ENCODE measurements at places on chromosomes 7 and 10. TPM values are rescaled to one million over a fixed set of nuclear protein-coding genes. Genes with fewer than 3 reads are reported as not detected.

Gene WNT2
- total RNA-seq, result not detected

Gene CCDC136
- total RNA-seq, result 43.7 TPM

Gene MMP21
- not detected for total RNA-seq

Gene FFAR4
- total RNA-seq, result not detected

Gene C10orf62
- total RNA-seq, result not detected

- H3K4me1 ChIP-seq, result no peaks in the 10 kb centered on the region
- H3K27me3 ChIP-seq, result no peaks in the 10 kb centered on the region
- no peak overlapping the region for H3K4me3 ChIP-seq
- no peaks in the 10 kb centered on the region for H3K36me3 ChIP-seq
- DNase-seq, result no peak
These were observed 332.1 kb upstream of the SORCS1 start for GRCh38 chr10:107496594-107496993.

GRCh38 chr10:95035332-95036295, 33.7 kb downstream of the CYP2C8 start:
- H3K27me3 ChIP-seq, result no peaks in the 10 kb centered on the region
- no peaks in the 10 kb centered on the region for H3K36me3 ChIP-seq
- H3K4me1 ChIP-seq, result no peaks in the 10 kb centered on the region
- H3K27ac ChIP-seq, result no peak overlapping the region

GRCh38 chr10:17073725-17074540, 55.7 kb downstream of the CUBN start:
- no peaks in the 10 kb centered on the region for H3K36me3 ChIP-seq
- no peak overlapping the region for H3K4me3 ChIP-seq
- no peak overlapping the region for H3K27ac ChIP-seq
- DNase-seq, result no peak

- H3K4me1 ChIP-seq, result no peaks in the 10 kb centered on the region
- H3K27ac ChIP-seq, result no peak overlapping the region
- H3K36me3 ChIP-seq, result no peaks in the 10 kb centered on the region
These were observed 2.4 kb upstream of the POLM start for GRCh38 chr7:44084701-44085100.

- no peaks in the 10 kb centered on the region for H3K4me1 ChIP-seq
- H3K4me3 ChIP-seq, result no peak overlapping the region
- no peaks in the 10 kb centered on the region for H3K27me3 ChIP-seq
- DNase-seq, result no peak
- no peak overlapping the region for H3K27ac ChIP-seq
These were observed 420.1 kb downstream of the DPP6 start for GRCh38 chr7:154472343-154472742.

- no peak overlapping the region for H3K27ac ChIP-seq
- peaks cover 20% of the 10 kb centered on the region for H3K27me3 ChIP-seq
- H3K36me3 ChIP-seq, result no peaks in the 10 kb centered on the region
- no peaks in the 10 kb centered on the region for H3K4me1 ChIP-seq
These were observed 1.8 kb downstream of the PARP12 start for GRCh38 chr7:140060788-140061606.

- peaks cover 2% of the 10 kb centered on the region for H3K36me3 ChIP-seq
- no peak overlapping the region for H3K4me3 ChIP-seq
These were observed 33.4 kb upstream of the PPP3CB start for GRCh38 chr10:73529089-73529832.

DNA sequence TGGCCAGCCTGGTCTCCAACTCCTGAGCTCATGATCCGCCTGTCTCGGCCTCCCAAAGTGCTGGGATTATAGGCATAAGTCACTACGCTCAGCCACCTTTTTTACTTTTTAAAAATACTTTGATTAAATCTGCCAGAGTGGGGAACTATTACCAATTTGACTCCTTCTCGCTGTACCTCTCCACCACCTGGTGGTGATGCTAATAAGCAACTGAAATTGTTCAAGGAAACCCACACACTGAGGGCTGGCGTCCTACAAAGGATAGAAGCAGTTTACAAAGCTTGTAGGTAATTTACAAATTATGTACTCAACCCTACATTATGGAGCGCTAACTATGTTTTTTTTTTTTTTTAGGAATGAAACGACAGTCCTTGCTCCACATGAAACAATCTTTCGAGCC, 111.1 kb downstream of the CPED1 start:
- no peaks in the 10 kb centered on the region for H3K36me3 ChIP-seq
- no peaks in the 10 kb centered on the region for H3K27me3 ChIP-seq
- H3K4me1 ChIP-seq, result peaks cover 3% of the 10 kb centered on the region
- no peak overlapping the region for H3K4me3 ChIP-seq

GRCh38 chr7:47520406-47520805, 61.5 kb downstream of the TNS3 start:
- no peak for DNase-seq
- no peak overlapping the region for H3K4me3 ChIP-seq
- no peaks in the 10 kb centered on the region for H3K27me3 ChIP-seq

DNA sequence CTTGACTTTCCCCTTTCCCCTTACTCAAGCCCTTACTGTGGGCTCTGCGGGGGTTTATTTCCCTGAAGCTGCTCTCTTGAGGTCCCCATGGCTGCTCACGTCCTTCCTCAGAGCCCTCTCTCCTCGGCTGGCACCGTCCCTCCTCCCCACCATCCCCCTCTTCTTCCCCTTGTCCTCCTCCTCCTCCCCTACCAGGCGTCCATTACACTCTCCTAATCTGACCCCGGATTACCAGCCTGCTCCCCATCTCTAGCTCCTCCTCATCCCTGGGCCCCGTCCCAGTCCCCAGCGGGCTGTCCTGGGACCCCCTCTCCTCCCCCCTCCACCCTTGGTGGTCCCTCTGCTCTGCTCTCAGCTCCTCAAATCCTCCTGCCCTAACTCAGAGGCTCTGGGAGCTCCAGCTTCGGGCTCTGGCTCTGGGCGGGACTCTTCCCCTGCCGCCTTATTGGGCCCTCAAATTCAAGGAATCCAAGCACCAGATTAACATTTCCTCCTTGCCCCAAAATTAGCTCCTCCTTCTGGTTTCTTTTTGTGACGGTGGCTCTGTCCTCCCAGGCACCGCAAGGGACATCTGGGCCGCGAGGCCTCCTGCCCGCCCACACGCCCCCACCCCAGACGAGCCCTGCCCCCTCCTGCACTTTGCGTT, 48.5 kb upstream of the LEP start:
- no peaks in the 10 kb centered on the region for H3K36me3 ChIP-seq
- no peaks in the 10 kb centered on the region for H3K27me3 ChIP-seq
- H3K27ac ChIP-seq, result no peak overlapping the region
- H3K4me1 ChIP-seq, result no peaks in the 10 kb centered on the region
- no peak overlapping the region for H3K4me3 ChIP-seq
